ENCODE measurements at places on chromosomes 11 and 22. TPM values are rescaled to one million over a fixed set of nuclear protein-coding genes. Genes with fewer than 3 reads are reported as not detected.

GALNT18 gene
- 4.7 TPM for total RNA-seq

DNA sequence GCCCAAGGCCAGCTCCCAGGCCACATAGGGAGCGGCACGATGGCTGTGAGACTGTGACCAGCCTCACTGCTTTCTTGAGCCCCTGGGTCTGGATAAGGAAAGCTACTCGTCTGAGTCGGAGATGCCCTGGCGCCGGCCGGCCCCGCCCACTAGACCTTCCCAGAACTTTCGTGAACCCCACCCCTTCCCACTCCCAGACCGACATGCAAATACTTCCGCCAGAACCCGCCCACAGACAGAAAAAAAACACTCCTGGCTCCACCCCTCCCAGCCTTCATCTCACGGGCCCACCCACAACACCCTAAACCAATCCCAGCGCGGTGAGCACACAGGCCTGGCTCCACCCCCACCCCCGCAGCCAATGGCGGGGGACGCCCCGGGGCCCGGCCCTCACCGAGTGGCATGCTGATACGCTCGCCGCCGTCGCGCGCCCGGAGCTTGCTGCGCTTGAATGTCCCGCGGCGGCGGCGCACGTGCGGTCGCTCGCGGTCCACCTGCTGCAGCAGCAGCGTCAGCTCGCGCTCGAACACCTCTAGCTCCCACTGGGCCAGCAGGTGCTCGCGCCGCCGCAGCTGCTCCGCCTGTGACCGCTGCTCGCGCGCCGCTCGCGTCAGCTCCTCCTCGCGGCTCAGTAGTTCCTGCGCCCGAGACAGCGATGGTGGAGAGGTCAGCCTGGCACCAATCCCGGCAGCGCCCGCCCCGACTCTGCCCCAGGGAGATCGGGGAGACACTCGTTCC lies 7.0 kb downstream of the MAP3K11 start:
- peak; percentile 37 for DNase-seq

GRCh38 chr11:1493650-1494244 lies 7.2 kb upstream of the MOB2 start:
- DNase-seq = no peak

DNA sequence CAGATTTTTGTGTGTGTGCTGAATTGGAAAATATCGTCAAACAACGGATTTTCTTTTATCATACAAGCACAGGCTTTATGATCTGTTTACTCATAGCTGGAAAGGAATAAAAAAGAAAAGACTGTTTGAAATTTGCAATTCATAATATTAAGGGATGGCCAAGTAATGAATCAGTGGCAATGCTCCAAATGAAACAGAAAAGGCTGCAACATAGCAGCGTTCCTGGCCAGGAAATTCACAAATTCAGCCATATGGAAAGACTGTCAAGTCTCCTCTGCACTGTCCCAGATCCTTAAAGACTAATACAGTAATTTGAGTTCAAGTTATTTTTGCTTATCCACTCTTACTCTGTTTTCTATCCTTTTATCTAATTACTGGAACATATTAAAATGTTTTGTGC lies 98.2 kb downstream of the MSANTD4 start:
- DNase-seq = no peak

GRCh38 chr11:61969391-61969758 lies 1.9 kb upstream of the FTH1 start:
- no peak for DNase-seq

DNA sequence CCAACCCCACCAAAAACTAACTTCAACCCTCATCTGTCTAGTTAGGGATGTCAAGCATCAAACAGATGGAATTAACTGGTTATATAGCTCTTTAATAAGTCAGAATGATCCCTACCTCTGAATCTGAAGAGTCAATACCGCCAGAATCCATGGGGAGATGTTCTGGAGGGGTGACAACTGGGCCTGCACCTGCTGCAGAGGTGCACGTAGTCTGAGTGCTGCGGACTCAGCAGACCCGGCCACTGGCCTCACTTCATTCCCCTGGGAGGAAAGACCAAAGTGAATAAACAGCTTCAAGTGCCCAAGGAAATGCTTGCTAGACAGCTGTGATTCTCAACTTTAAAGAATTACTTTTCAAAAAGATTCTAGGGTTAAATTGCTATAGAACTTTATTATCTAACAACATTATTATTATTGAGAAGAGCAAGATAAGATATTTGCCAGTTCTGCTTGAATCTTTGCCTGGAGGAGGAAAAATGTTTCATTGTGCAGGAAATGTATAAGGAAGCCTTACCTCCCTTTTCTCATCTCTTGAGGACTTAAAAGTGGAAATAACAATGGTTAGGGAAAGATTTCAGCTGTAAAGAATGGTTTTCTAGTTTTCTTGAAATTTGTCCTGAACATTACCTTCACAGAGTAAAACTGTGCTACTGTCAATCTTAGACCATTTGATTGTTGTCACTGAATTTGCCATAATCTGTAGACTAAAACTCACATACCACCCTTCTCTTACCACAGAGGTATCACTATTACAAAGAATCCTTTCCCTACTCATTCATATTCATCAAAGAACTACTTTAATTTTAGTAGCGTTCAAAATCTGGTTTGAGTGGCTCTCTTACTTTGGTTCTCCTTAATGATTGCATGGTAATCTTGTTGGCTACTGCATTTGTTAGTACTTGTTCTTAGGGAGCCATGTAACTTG lies 4.2 kb downstream of the XBP1 start:
- no peak for DNase-seq

- no peak for DNase-seq
Measured at GRCh38 chr11:57315491-57315890, 9.3 kb downstream of the TNKS1BP1 start.

GRCh38 chr11:125481531-125481930 lies 14.5 kb downstream of the FEZ1 start:
- DNase-seq = no peak
